ENCODE measurements at places on chromosomes 16 and 17.

DNA sequence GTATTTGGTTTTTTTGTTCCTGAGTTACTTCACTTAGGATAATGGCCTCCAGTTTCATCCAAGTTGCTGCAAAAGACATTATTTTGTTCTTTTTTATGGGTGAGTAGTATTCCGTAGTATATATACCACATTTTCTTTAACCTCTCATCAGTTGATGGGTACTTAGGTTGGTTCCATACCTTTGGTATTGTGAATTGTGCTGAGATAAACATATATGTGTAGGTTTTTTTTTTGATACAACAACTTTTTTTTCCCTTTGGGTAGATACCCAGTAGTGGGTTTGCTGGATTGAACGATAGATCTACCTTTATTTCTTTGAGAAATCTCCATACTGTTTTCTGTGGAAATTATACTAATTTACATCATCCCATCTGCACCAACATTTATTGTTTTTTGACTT is 6.8 kb downstream of the EFCAB13 start:
- no peak for DNase-seq

DNA sequence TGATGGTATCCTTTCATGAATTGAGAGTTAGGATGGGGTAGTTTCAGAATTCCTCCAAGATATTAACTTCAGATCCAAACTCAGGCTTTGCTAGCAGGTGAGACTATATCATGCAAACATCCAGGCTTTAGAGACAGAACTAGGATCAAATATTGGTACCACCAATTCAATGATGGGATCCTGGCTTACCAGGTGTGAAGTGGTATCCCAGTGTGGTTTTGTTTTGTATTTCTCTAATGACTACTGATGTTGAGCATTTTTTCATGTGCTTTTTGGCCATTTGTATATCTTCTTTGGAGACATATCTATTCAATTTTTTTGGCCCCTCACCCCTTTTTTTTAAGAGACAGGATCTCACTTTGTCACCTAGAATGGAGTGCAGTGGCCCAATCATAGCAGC is 57.0 kb downstream of the TOM1L2 start:
- no peak for DNase-seq

- DNase-seq = no peak
Observed at GRCh38 chr17:62599964-62600657, 27.4 kb upstream of the MRC2 start.

DNA sequence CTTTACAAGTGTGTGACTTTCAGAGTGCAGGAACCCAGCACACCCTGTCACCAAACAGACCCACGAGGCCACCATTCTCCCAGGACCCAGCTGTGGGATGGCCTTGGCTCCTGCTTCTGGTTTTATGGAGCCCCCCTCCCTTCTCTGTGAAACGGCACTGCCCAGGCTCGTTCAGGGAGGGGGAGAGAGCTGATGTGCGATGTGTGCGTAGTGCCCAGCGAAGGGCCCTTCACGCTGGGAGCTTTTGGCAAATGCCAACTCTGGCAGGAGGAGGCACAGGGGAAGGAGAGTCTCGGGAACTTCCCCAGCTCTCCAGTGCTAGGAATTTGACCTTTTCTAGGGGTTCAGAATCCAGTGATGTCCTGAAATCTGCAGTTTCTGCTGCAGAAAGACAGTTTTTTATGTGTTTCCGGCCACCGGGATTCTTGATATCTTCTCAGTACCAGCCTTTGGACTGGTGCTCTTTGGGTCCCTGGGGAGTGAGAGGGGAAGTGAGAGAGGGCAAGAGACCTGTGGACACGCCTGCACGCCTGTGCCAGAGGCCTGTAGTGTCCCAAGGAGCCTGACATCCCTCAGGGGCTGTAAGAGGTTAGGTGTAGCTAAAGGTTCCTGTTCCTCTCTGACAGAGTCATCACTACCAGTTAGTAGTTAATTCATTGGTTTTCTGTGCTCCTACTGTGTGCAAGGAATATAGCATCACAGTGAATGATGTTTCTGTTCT is 45.1 kb downstream of the CMIP start:
- no peak for DNase-seq

GRCh38 chr16:54055864-54056263 is 230.7 kb downstream of the IRX3 start:
- peak; percentile 14 for DNase-seq

GRCh38 chr17:50430821-50431618 is 5.0 kb downstream of the ACSF2 start:
- DNase-seq = no peak

DNA sequence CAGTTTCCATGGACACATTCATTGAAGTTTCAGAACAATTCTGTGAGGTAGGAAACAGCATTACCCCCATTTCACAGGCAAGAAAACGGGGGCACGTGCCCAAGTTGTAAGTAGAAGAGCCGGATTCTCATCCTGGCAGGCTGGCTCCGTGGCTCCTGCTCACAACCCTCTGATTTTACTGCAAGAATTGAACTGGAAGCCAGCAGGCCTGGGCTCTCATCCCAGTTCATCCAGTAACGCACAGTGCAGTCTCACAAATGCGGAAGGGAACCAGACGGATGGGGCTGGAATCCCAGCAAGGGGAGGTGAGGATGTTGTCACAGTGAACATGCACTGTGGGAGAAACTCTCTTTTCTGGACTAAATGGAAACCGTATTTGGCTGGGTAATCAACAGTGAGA is 40.7 kb upstream of the DOC2B start:
- DNase-seq = no peak

Measured in GM23248 (cell line).